M059J (cell line): ENCODE measurements at places on chromosomes 16 and 17.
A peak's percentile ranks its signal among the peaks of the same experiment; 100 is the strongest.

- DNase-seq: peak; percentile 97
Observed at GRCh38 chr17:69874175-69874670, 200.8 kb upstream of the KCNJ16 start.

GRCh38 chr17:9016941-9017552 lies 4.3 kb upstream of the NTN1 start:
- DNase-seq: peak; percentile 29

- no peak for DNase-seq
Observed at GRCh38 chr17:77729587-77729986, 228.9 kb upstream of the TNRC6C start.

DNA sequence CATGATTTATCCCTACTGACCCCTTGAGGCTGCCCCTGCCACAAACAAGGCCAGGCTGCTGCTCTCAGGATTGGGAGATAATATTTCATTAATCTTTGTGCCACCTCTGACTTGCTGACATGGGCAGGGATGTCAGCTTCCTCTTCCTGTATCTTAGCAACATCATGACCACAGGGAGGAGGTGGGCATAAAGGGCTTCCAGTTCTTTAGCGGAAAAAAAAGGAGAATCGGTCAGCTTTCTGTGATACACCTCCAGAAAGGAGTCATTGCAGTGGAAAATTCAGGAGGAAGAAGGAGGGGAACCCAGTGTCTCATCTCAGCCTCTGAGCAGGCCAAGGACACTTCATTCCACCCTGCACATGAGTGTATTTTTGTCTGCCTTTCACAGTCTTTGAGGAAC lies 206.8 kb upstream of the SDK2 start:
- no peak for DNase-seq

DNA sequence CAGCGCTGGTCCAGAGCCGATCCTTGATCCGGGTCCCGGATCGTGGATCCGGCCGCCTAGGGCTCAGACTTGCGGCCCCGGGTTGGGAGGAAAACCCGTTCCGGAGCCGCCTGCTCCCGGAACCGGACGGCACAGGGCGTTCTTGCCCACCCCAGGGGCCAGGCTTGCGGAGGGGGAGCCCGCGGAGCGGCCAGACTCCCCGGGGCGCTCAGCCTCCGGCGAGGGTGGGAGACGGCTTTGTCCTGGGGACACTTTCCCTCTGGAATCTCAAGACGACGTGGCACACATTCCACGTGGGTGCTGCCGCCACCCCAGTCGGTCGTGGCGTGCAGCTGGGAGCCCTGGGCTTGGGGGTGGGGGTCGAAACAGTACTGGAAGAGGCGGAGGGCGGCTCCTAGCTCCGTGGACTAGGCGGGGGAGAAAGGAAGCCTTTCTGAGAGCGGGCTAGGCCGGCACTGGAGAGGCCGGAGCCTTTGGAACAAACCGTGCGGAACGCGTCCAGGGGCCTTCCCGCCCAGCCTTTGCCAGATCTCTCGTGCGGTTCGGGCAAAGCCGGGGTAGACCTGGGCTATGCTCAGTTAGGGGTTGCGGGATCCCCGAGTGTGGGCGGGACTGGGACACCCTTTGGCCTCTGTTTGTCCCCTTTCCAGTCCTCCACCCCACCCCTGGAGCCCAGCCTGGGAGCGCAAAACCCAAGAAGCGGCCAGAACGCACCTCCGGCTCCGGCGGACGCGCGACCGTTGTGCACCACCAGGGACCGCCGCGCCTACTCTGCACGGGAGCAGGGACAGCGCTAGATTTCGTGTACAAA lies 26.5 kb downstream of the SREBF1 start:
- no peak for DNase-seq

DNA sequence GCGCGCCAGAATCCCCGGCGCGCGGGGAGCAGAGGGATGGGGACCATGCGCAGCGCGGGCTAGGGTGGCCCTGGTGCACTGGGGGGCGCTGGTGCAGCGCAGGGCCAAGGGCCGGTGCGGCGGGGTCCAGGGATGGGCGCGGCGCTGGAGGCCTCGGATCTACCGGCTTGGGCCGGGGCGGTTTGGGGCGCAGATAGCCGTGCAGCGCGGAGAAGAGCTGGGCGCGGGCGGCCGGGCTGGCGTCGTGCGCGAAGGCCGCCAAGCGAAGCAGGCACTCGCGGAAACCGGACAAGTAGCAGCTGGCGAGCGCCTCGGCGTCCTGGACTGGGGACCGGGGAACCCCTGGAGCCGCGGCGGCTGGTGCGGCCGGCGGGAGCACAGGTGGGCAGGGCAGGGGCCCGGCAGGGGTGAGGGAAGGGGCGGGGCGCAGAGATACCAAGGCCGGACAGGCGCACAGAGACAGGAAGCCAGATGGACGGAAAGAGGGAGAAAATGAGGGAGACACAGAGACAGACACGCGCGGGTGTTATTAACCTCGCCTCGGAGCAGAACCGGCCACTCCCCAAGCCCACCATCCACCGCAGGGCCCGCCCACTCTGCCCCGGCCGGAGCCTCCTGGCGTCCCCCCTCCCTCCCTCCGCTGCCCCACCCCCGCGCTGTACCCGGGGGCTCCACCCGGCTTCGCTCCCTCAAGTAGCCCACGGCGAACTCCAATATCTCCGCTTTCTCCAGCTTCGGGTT lies 2.1 kb downstream of the HES7 start:
- DNase-seq: peak; percentile 76

DNA sequence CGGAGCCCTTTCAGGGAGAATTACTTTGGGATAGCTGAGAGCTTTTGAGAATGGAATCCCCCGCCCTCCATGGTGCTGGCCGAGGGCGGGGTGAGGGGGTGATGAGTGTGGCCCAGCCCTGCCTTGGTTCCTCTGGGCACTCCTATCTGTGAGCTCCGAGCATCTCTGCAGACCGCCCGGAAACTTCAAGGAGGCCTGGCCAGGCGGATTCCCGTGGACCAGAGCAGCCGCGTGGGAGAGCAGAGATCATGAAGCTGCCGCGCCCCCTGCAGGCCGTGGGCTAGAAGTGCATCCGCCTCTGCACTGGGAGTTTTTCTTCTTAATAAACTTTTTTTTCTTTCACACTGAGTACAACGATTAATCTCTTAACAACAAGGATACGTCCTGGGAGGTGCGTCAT lies 392.9 kb upstream of the EEF2KMT start:
- DNase-seq: peak; percentile 44

- DNase-seq: no peak
Observed at GRCh38 chr17:5929721-5930120, 140.5 kb upstream of the WSCD1 start.

- no peak for DNase-seq
Observed at GRCh38 chr16:621526-622105, 9.2 kb upstream of the WFIKKN1 start.

- no peak for DNase-seq
Observed at GRCh38 chr17:9020096-9020823, 1.1 kb upstream of the NTN1 start.

GRCh38 chr17:14033166-14033565 lies 36.1 kb upstream of the COX10 start:
- no peak for DNase-seq

- peak; percentile 37 for DNase-seq
Observed at GRCh38 chr16:50153596-50154419, 702 bp downstream of the TENT4B start.

DNA sequence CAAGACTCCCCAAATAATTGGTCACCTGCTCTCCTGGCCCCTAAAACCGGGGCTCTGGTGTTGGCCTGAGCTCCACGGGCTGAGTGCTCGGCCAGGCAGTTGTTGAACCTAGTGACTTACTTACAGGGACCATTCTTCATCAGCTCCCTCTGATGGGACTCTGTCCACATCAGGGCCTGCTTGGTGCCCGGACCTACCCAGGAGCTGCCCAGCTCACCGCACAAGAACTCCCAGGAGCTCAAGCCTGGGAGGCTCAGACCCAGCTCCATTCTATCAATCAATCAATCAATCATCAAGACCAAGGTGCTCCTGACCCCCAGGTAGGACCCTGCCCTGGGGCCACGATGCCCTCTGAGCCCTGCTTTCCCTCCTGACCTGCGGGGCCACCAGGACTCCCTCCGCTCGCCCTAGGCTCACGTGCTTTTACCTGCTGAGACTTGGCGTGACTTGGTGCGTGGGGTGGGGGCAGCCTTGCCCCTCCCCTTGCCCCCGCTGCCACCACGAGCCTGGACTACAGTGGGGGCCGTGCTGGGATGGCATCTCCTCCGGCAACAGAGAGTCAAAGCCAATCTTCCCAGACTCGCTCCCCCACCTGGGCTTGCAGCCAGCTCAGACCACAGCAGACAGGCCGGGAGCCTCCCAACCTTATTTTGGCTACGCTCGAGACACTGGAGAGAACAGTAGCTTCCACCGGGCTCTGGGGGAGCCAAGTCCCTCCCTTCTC lies 15.7 kb downstream of the IL34 start:
- DNase-seq: no peak

DNA sequence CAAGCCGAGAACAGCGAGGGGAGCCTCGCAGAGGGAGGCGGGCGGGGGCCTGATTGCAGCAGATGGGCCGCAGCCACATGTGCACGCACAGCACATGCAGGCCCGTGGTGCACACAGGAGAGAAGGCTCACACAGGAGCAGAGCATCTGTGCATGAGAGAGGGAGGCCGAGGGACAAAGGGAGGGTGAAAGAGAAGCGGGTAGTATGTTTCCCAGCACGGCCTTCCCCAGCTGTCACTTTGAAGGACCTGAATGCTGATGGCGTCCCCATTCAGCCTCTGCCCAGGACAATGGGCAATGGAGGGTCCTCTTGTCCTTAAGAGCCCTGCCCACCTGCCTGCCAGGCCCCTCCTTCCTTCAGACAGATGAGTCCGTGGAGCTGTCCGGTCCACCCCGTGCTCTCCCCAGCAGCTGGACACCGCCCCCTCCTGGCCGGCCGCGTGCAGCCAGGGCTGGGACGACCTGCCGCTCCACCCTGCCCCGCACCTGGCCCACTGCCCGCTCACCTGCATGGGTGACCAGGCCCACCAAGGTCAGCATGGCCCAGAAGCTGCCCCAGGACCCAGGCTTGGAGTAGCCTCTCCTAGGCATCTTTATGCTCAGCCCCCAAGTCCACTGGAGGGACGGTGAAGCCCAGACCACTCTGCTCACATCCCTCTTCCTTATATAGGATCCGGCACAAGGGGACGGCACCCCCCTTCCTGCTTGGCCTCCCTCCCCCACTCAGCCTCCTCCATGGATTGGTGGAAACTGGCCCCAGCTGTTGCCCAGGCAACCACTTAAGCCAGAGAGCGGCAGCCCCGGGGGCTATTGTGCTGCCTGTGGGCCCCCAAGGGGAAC lies at the start of gene BTBD17:
BTBD17 (minus strand) TSS at position 639 of the 839 bp plus-strand sequence; CDS start at position 590, 49 bp downstream.
- peak; percentile 17 for DNase-seq

DNA sequence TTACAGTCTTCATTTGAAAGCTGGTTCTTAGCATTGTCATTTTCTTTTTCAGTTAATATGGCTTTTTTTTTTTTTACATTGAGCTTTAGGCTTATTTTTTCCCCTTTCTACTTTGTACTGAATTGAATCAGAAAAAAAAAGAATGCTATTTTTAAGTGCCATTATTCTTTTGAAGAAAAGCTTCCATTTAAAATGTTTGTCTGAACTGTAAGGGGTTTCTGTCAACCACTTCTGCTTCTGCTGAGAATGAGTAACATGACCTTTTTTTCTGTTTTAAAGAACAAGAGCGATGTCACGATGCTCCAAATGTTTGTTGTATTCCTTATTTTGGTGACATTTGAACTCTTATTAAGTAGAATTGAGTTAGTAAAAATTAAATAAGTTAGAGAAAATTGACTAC lies 50.0 kb downstream of the MRTFB start:
- DNase-seq: no peak

- DNase-seq: peak; percentile 97
Observed at GRCh38 chr17:81553616-81554181, 1.5 kb upstream of the FAAP100 start.

DNA sequence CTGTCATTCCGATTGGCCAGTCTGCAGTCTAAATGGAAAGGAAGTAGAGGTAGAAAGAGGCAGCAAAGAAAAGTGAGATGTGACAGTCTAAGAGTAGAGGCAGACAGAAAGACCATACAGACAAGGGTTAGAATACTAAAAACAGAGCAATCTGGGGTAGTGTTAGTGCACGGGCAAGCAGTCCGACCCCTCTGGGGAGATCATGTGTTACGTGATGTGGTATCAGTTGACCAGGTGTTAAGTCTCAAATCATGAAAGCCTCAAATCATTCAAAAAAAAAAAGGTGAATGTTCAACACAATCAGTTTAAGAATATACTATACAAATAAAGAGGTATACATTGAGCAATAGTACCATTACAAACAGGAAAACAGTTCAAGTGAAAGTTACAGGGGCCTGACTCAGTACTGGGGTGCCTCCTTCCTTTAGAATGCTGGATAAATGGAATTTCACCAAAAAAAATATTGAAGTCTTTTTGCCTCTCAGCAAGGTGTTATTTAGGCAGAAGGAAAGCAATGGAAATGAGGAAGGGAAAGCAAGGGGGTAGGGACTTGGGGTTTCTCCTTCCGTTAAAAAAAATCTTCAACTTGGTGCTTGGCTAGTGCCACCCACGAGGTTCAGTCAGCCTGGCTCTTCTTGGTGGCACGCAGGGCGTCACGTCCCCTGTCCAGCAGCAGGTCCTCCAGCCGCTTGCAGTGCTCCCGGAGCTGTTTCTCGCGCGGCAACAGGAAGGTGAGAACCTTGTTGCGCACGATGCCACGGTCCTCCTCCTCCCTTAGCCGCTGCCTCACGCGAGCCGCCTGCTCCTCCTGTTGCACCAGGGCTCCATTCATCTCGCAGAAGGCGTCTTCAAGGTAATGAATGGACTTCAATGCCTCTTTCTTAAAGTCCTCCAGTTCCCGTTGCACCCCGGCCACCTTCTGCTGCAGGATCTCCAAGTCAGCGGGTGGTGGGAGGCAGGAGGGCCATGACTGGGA lies 616 bp downstream of the CCDC182 start:
- DNase-seq: no peak

- no peak for DNase-seq
Observed at GRCh38 chr16:10831894-10832886, 13.6 kb upstream of the TVP23A start.

DNA sequence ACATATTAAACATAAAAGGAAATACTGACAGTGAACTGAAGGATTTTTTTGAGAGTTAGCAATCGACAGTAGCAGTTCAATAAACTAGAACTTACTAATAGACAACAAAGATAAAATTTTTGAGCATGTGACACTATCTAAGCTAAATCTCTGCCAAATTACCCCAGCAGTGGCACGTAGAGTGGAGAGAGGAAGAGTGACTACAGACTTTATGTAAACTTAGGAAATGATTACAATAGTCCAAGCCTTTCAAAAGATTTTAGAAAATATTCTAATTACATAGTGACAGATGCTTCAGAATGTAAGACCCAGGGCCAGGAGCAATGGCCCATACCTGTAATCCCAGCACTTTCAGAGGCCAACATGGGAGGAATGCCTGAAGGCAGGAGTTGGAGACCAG lies 52.4 kb downstream of the CFDP1 start:
- DNase-seq: peak; percentile 77

DNA sequence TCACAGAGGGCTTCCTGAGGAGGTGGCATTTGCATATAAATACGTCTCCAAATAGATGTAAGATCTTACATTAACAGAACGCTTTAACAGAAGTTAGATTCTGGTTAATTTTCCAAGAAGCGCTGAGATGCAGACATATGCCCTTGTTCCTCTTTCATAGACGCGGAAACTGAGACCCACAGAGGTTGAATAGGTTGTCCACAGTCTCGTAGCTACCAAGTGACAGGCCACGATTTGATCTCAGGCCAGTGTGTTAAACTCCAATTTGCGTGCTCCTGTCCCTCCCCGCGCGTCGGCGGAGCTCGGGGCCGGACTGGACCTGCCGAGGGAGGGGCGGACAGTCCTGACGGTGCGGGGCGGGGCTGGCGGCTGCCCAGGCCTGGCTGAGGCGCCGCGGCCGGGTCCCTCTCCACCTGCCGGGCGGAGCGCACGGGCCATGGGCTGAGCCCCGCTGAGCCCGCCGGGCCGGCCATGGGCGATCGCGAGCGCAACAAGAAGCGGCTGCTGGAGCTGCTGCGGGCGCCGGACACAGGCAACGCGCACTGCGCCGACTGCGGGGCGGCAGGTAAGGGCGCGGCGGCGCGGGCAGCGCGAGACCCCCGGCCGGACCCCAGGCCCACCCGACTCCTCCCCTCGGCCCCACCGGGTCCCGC lies at the start of gene ADAP2:
ADAP2 (plus strand) TSS at position 402 of the 653 bp plus-strand sequence; CDS start at position 472, 70 bp downstream.
- no peak for DNase-seq
